ENCODE measurements at places on chromosomes 4 and X.

- H3K4me1 ChIP-seq: no peaks in the 10 kb centered on the region
- peak within 1 kb of the TSS; percentile 78 for H3K4me3 ChIP-seq
- no peaks in the 10 kb centered on the region for H3K36me3 ChIP-seq
- peak within 1 kb of the TSS; percentile 91 for H3K27ac ChIP-seq
- H3K27me3 ChIP-seq: peaks cover 36% of the 10 kb centered on the region
Measured at GRCh38 chrX:13688958-13689740, at the start of gene RAB9A. RAB9A (plus strand) TSS chrX:13689128; CDS start chrX:13708747, 19,619 bp downstream.

- no peak overlapping the region for H3K4me3 ChIP-seq
- peak overlapping the region; percentile 33 for H3K27ac ChIP-seq
- H3K4me1 ChIP-seq: no peaks in the 10 kb centered on the region
- H3K36me3 ChIP-seq: no peaks in the 10 kb centered on the region
Measured at GRCh38 chr4:145805490-145805889, 125.5 kb downstream of the C4orf51 start.

DNA sequence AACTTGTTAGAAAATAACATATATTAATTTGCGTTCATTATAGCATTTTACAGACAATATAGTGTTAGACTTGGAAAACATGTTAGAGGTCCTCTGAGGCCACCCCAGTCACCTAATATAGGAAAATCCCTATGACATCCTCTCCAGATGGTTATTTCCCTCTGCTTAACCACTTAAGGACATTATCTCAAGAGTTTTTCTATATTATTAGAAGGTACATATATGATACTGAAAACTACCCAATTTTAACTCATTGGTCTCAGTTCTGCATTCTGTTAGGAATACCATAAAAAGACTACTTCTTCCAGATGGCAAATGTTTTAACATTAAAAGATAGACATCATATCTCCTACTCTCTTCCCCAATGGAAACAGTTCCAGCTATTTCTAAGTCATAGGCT is 21.4 kb downstream of the PTPN13 start:
- H3K4me3 ChIP-seq: no peak overlapping the region
- H3K36me3 ChIP-seq: no peaks in the 10 kb centered on the region
- no peaks in the 10 kb centered on the region for H3K27me3 ChIP-seq

DNA sequence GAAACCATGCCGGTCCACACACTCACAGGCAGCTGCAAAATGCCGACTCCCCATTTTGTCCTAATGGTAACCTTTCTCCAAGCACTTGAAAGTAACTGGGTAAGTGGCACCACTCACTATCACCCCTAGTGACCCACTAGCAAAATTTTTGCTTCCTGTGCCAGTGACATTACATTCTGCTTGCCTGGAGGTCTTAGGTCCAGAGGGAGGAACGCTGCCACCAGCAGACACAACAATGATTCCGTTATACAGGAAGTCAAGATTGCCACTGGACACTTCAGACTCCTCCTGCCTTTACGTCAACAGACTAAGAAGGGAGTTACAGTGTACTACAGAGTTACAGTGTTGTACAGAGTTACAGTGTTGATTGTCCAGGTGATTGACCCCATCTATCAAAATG is 11.8 kb upstream of the TMEM192 start:
- H3K27ac ChIP-seq: no peak overlapping the region
- DNase-seq: no peak
- no peaks in the 10 kb centered on the region for H3K36me3 ChIP-seq
- H3K27me3 ChIP-seq: no peaks in the 10 kb centered on the region
- no peak overlapping the region for H3K4me3 ChIP-seq

- H3K27ac ChIP-seq: no peak overlapping the region
- H3K36me3 ChIP-seq: no peaks in the 10 kb centered on the region
- no peak for DNase-seq
- H3K4me3 ChIP-seq: no peak overlapping the region
- H3K4me1 ChIP-seq: no peaks in the 10 kb centered on the region
Measured at GRCh38 chr4:15945516-15945915, 7.0 kb upstream of the FGFBP1 start.

- H3K36me3 ChIP-seq: no peaks in the 10 kb centered on the region
- H3K4me1 ChIP-seq: no peaks in the 10 kb centered on the region
- no peak for DNase-seq
- no peak overlapping the region for H3K27ac ChIP-seq
- no peaks in the 10 kb centered on the region for H3K27me3 ChIP-seq
Measured at GRCh38 chr4:15963576-15963975, 601 bp upstream of the FGFBP2 start.

DNA sequence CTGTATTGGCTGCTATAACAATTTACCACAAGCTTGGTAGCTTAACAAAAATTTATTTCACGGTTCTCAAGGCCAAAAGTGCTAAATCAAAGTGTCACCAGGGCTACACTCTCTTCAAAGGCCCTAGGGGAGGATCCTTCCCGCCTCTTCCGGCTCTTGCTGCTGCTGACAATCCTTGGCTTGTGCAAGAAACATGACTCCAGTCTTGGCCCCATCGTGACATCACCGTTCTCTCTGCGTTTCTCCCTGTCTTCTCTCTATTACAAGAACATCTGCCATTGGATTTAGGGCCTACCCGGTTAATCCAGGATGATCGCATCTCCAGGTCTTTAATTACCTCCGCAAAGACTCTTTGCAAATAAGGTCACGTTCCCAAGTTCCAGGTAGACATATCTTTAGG is 10.4 kb upstream of the CLCN4 start:
- no peaks in the 10 kb centered on the region for H3K36me3 ChIP-seq
- no peak for DNase-seq
- H3K4me3 ChIP-seq: no peak overlapping the region
- H3K27ac ChIP-seq: no peak overlapping the region
- peaks cover 30% of the 10 kb centered on the region for H3K27me3 ChIP-seq

- H3K4me3 ChIP-seq: no peak overlapping the region
- DNase-seq: no peak
- H3K27ac ChIP-seq: no peak overlapping the region
- no peaks in the 10 kb centered on the region for H3K36me3 ChIP-seq
Measured at GRCh38 chrX:139360356-139360755, 170.2 kb upstream of the F9 start.
